ENCODE measurements at places on chromosomes 2 and 18.

- no peak for DNase-seq
Measured at GRCh38 chr2:46651363-46652099, 172.2 kb downstream of the TMEM247 start.

DNA sequence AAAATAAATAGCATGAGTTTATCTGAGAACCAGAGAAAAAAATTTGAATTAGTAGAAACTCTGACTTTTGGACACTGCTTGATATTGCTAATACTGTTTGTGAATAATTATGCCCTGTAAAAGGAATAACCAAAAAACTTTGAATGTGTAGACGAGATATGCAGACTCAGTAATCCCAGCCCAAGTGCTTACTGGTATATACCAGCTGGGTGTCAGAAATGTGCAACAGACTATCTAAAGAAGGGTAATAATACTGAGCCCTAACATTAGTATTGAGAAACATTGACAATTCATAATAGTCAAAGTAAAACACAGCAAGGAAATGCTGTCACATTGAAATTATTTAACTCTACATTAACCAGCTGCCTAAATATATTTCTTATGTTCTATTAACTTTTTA lies 60.5 kb upstream of the ZC3H15 start:
- no peak for DNase-seq

GRCh38 chr18:74065366-74065765 lies 82.3 kb downstream of the FBXO15 start:
- DNase-seq: no peak

- DNase-seq: no peak
Measured at GRCh38 chr2:192437653-192438052, 242.9 kb upstream of the TMEFF2 start.

DNA sequence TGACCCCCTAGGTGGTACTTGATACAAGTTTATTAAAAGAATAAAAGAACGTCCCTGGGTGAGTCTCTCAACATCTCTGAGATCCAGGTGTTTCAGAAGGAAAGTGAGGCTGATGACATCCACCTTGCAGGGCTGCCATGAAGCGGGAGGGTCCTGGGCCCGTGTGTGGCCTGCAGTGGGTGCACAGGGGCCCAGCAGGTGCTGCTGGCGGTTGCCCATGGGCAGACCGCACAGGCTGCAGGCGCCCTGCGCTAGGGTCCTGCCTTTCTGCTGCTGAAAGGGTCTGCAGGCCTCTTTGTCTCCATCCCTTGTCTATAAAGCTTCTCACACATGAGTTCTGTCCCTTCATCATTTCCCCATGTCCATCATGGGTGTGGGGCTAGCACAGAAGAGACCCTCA lies 247.0 kb downstream of the TFCP2L1 start:
- no peak for DNase-seq

DNA sequence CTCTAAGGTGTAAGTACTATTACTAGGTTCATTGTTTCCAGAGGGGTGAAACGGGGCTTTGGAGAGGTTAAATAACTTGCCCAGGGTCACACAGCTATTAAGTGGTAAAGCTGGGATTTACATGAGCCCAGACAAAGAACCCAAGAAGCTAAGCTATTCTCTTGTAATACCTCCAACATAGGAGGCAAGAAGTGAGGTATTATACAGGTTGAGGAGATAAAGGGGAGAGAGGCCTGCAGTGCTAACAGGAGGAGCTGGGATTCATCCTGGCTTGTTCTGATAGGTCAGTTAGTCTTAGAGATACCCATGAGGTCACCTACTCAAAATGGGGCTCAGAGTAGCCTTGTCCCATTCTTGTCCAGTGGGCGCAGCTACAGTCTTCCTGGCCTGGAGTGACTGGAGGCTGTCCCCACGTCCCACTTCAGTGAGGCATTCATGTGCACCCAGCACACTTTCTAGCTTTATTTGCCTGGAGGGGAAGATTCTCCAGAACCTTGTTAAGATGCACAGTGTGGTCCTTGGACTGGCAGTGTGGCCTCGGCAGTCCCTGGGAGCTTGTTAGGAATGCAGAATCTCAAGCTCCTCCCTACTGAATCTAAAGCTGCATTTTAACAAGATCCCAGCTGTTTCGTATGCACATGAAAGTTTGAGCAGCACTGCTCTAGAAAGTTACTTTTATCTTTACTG lies 63.5 kb downstream of the MEIS1 start:
- no peak for DNase-seq

- no peak for DNase-seq
Measured at GRCh38 chr2:148674063-148675020, 29.8 kb downstream of the EPC2 start.

DNA sequence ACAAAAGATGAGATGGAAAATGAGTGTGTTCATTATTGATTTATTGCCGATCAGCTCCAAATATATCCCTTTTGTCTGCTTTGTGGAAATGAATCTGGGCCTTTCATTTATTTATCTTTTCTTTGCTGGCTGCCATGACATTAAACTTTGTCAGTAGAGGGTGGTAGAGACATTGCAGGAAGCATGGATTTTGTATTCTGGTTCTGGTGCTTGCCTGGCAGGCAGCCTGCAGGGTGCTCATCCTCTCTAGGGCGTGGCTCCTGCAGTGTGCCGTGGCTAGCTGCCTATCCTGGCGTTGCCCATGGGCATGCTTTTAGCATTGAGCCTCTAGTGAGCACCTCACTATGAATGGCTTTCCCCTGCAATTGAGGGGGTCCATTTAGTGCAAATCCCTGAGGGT lies 593.1 kb downstream of the RNF144A start:
- DNase-seq: no peak

DNA sequence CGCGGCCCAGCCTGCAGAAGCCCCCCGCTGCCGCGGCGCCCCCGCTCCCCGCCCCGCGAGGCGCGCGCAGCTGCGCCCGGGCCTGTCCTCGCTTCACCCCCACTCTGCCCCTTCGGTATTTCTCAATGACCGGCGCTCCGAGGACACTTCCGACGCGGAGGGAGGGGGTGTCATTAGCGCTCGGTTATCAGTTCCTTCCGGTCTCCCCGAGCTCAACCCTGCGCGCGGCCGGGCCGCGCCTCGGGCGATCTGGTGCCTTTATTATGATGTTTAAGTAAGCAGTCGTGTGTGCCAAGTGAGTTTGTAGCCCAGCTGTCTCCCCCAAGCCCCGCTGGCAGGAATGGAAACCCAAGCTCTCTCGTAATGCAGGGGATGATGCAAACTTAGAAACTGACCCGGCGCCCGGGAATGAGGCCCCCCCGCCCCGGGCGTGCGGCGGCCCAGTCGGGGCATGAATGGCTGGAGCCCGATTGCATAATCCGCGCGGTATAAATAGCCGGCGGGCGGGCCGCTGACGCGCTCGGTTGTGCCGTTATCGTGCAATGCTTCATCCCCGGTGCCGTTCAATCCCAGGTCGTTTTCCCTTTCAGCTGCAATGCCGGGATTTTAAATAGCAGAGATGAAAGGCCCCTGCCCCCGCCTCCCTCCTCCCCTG lies 3.9 kb upstream of the SPRED2 start:
- DNase-seq: no peak

Measured in stimulated activated CD8-positive, alpha-beta memory T cell treated with anti-CD3 and anti-CD28 coated beads, Interleukin-15, amount 100 ng/mL, for 1 hour (primary cell).